ENCODE measurements at places on chromosomes 5 and 9.

DNA sequence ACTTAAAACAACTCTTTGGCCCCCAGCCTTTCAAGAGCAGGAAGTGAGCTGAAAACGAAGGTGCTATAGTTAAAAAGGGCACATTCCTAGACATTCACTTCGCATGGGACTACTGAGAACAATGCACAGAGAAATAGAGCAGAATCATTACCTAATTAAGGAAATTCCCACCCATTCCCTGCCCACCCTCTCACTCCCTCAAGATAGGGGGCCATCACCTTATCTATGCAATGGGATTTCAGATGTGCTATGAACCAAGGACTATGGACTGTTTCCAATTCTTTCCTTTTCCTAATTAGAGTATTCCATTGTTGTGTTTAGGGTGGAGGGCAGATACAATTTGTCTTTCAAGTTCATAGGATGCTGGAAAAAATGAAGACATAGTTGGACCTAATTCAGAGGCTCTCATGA lies 476.8 kb downstream of the CETN3 start:
- DNase-seq, result no peak

DNA sequence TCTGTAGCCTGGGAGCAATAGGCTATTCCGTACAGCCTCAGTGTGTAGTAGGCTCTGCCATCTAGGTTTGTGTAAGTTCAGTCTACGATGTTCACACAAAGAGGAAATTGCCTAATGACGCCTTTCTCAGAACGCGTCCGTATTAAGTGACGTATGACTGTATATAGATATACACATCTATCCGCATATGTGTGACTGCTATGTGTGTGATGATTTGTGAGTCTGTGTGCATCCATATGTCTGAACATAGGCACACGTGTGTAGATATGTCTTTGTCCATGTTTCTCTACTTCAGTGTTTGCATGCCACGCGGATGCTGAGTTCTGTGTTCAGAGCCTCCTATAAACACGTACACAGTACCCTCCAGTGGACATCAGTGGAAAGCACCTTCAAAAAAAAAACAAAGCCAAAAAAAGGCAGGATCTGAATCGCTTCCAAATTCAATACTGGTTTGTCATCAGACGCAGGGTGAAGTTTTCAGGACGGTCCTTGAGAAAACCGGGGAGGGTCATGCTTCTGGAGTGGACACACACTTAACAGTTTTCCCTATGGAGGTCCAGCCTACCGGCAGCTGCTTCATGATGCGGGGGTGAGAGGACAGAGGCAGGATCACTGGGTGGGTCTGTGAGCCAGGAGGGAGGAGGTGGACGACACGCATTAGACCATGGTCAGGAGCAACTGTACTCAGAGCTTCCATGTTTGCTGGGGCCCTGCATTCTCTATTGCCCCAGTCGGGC lies 29.5 kb upstream of the ALDH1B1 start:
- no peak for DNase-seq

- no peak for DNase-seq
Measured at GRCh38 chr5:6105320-6105719, 273.0 kb downstream of the MED10 start.

DNA sequence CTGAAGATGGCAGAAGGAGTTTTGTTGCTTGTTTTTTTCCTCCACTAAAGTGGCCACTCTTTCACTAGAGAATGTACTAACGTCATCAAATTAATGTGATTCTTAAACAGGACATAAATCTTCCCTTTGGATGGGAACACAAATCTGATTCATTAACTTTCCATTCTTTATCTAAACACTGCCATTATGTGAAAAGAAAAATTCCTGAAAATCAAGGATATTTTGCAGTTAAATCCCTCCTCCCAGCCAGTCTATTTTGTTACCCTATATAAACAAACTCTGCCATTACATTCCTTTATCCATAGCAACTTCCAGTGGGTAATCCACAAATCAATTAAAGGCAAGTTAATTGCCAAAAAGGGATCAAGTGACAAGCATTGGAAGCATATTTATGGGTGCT lies 546.5 kb downstream of the PDE4D start:
- DNase-seq, result no peak

GRCh38 chr9:9392755-9393154 lies 1220.0 kb downstream of the PTPRD start:
- no peak for DNase-seq

GRCh38 chr5:32223972-32224609 lies 50.0 kb upstream of the GOLPH3 start:
- no peak for DNase-seq

- DNase-seq, result no peak
Measured at GRCh38 chr9:125784286-125785049, 37.3 kb downstream of the PBX3 start.

DNA sequence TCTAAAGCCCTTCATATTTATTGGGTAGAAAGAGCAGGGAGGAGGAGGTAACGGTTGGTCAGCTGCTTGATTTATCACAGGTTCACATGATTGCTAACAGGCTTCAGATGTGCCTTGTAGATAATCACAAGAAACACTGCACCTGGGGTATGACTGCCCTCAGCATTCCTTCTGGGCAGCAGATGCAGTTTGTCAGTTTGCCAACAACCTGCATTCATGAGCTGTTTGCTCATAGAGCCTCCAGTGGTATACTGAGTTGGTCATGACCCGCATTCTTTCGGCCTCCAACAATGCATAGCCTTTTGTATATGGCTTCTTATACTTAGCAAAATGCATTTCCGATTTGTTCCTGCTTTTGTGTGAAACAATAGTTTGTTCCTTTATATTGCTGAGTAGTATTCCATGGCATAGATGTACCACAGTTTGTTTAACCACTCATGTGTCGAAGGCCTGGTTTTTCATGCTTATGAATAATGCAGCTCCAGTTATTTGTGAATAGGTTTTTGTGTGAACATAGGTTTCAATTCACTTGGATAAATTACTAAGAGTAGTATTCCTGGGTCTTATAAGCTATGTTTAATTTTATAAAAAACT lies 83.6 kb downstream of the ARHGEF28 start:
- no peak for DNase-seq

DNA sequence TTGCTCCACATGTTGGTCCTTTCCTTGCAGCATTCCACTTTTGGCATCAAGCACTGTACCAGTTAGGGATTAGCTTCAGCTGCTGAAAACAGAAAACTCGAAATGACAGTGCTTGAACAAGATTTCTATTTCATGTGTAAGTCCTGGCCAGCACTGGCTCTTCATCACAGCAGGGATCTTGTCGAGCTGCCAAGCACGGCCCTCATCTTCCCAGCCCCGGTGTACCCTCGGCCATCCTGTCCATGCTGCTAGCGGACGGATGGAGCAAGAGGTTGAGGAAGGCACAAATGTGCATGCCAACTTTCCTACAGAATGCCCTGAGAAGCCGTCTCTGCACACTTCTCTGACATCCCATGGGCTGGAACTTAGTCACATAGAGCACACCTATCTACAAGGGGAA lies 130.6 kb downstream of the TENT4A start:
- DNase-seq, result no peak

DNA sequence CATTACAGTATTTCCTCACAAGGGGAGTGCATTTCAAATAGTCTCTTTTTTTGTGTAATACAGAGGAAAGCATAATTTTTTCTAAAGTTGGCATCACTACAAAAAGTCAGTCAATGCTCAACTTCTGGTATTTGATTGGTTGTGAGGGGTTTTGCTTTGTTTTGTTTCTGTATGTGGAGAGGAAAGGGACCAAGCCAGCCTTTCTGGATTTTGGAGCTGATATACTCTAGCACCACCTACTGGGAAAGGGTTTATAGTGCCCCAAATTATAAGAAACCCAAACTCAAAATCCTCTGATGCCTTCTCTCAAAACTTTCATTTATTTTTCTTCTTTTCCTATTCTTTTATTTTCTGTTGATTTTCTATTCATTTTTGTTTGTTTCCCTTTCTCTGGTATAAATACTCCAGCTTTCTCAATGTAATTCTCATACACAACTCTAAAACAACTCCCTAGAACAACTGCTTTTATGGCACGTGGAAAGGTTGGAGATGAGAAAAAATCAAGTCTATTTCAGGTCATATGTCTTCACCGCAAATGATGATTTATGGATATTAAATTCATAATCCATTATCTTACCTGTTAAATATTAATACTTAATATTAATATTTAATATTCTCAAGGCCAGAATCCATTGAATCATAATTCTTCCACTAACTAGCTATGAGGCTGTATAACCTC lies 69.5 kb upstream of the ANXA1 start:
- DNase-seq, result no peak

DNA sequence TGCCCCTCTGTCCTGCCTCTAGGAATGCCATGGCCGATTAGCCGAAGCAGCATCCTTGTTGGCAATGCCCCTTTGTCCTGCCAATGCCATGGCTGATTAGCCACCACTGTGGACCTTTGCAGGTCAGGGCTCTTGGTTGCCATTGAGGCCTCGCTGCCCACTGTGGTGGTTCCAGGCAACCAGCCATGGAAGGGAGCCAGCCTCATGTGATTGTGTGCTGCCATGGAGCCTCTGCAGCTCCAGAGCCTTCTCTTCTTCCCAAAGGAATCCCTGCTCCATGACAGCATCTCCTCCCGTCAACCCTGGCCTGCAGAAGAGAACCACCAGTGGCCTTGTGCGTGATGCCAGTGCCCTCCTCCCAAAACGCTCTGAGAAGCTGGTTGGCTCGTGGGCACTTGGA lies 187.0 kb downstream of the CACNA1B start:
- DNase-seq, result peak; percentile 14

DNA sequence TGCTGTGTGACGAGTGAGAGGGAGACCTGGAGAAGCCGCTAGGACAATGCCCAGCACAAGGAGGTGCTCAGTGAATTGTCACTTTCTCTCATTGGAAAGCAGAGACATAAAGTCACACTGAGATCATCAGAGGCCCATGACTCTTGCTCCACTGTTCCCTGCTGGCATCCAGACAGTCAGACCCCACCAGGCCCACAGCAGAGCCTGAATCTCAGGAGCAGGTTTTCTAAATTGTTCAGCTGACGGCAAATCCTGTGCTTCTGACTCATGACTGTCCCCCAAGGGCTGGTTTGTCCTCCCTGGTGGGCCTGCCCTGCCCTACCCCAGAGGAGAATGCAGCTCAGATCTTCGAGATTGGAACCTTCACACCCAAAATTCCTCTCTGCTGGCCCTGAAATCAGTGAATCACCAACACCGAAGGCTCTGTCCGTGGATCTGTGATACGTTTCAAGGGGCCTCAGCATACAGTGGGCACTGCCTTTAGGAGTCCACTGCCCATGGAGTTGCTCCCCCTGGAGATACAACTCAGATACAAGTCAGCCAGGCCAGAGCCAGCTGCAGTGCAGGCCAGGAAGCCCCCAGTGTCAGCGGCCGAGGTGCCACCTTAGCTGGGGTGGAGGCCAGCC lies 2.7 kb downstream of the PTGES start:
- no peak for DNase-seq

Data from CD4-positive, alpha-beta T cell (primary cell).